AG10803 (cell line): ENCODE measurements at places on chromosomes 16 and 17.

GRCh38 chr16:23803591-23804123, 32.1 kb upstream of the PRKCB start:
- peak; percentile 8 for DNase-seq

- no peak for DNase-seq
These were observed 9.3 kb downstream of the OSBPL7 start for GRCh38 chr17:47812146-47812920.

- no peak for DNase-seq
These were observed 7.4 kb upstream of the TBX4 start for GRCh38 chr17:61444831-61445230.

GRCh38 chr17:42081516-42082129, 16.6 kb downstream of the ZNF385C start:
- no peak for DNase-seq

GRCh38 chr17:43982171-43982570, 22.3 kb upstream of the NAGS start:
- DNase-seq: no peak

GRCh38 chr17:2901582-2901981, 105.3 kb downstream of the RAP1GAP2 start:
- no peak for DNase-seq

- DNase-seq: no peak
These were observed 247.2 kb downstream of the CNTNAP4 start for GRCh38 chr16:76524356-76524755.

GRCh38 chr17:75047398-75048098, 523 bp downstream of the KCTD2 start:
- DNase-seq: no peak

- DNase-seq: no peak
These were observed 3.2 kb upstream of the SCRN2 start for GRCh38 chr17:47844227-47844626.

DNA sequence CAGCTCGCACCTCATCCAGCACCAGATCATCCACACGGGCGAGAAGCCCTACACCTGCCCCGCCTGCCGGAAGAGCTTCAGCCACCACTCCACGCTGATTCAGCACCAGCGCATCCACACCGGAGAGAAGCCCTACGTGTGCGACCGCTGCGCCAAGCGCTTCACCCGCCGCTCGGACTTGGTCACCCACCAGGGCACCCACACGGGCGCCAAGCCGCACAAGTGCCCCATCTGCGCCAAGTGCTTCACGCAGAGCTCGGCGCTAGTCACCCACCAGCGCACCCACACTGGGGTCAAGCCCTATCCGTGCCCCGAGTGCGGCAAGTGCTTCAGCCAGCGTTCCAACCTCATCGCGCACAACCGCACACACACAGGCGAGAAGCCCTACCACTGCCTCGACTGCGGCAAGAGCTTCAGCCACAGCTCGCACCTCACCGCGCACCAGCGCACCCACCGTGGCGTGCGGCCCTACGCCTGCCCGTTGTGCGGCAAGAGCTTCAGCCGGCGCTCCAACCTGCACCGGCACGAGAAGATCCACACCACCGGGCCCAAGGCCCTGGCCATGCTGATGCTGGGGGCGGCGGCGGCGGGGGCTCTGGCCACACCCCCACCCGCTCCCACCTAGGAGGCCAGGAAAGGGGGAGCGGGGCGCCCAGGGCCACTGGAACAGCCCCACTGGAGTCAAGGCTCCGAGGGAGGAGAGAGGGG, 7.5 kb downstream of the ZNF205 start:
- no peak for DNase-seq

DNA sequence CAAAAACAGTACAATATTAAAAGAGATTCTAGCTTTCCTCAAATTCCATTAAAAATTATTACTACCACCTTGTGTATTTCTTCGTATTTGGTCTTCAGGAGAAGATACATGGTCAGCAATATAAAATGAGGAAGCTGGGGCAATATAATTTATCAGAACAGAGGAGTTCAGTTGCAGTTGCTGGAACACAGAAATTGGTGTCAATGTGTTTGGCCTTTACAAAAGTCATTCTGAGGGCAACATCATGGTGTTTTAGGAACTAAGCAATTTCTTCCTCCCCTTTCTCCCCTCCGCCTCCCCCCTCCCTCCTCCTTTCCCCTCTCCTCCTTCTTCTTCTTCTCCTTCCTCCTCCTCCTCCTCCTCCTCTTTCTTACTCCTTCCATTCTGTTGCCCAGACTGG, 102.1 kb downstream of the YPEL2 start:
- no peak for DNase-seq

- no peak for DNase-seq
These were observed 27.6 kb downstream of the NEUROD2 start for GRCh38 chr17:39580082-39580468.

- no peak for DNase-seq
These were observed 17.8 kb downstream of the TTLL6 start for GRCh38 chr17:48799069-48799723.

GRCh38 chr17:67058036-67058435, 13.7 kb downstream of the CACNG1 start:
- no peak for DNase-seq
